ENCODE measurements at places on chromosomes 4 and X.

- no peak for DNase-seq
Measured at GRCh38 chrX:63922221-63922620, 137.2 kb upstream of the ARHGEF9 start.

DNA sequence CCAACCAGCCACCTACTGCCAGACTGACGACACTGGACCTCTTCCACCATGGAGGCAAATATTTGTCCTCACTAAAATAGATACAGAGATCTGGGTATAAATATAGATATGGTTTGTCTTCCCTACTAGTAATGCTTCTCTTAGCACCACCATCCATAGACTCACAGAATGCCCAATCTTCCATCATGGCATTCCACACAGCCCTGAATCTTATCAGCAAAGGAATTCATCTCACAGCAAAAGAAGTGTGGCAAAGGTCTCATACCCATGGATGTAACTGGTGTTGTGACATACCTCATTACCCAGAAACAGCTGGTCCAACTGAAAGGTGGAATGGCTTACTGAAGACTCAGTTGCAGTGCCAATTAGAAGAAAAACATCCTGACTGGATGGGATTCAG lies 47.2 kb upstream of the HS6ST2 start:
- no peak for DNase-seq

- DNase-seq, result no peak
Measured at GRCh38 chr4:105147016-105147552, 408 bp downstream of the TET2 start.

DNA sequence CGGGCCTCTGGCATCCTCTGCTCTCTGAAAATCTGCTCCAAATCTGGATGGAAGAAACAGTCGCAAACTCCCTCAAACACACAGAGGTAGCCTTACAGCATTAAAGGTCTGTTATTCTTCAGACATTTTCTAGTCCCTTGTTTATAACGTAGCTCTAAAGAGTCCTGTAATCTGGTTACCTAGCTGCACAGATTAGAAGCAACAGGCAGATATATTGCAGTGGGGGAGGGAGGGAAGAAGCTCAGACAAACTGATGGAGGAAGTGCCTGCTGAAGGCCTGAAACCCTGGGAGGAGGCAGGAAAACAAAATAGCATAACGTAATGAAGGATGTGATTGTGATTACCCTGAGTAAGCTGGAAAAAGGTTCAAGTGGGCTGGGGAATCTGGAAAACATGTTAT lies 39.4 kb downstream of the ZCCHC12 start:
- no peak for DNase-seq

All from stimulated activated CD4-positive, alpha-beta T cell treated with anti-CD3 and anti-CD28 coated beads, Interleukin-15, amount 100 ng/mL, for 1 hour (primary cell).